Frontal cortex (tissue), 4 donors: ENCODE measurements at places on chromosomes 3 and 15. TPM values are rescaled to one million over a fixed set of nuclear protein-coding genes. Genes with fewer than 3 reads are reported as not detected.

The CPN2 gene
- not detected for total RNA-seq

DNA sequence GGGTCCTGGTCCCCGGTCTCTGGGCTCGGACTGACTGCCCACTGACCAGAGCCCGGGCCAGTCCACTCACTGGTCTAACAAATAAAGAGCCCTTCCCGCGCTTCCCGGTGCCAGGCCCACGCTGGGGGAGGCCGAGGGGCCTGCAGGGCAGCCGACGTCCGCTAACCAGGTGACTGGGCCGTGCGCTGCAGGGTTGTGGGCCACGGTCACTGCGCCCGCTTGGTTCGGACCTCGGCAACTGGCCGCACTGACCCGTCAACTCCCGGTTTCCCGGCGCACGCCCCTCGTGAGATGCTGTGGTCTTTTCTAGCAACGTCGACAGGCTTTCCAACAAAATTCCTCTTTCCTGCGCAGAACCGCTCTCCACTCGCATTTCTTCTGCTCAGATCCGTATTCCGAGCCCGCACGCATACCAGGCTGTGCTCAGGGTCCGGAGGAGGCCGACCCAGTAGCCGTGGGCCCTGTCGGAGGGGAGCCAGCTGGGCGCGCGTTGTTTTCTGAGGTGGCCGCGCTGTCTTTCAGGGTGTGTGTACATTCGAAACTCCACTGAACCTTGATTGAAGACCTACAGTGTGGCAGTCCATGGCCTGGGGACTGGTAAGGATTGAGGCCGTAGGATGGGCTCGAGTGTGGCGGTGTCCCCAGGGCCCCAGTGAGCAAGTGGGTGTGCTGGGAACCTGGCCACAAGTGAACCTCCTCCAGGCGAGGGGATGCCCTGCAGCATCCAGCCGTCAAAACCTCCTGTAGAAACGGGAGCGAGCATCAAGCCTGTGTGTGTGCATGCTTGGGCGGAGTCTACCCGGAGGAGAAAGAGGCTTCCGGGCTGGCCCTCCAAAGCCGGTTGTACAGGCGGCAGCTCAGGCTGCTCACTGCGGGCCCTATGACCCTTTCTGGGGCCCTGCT lies 875 bp upstream of the NT5DC2 start:
- DNase-seq = peak; percentile 37

- no peak for DNase-seq
Measured at GRCh38 chr15:60116456-60117089, 112.5 kb downstream of the FOXB1 start.

DNA sequence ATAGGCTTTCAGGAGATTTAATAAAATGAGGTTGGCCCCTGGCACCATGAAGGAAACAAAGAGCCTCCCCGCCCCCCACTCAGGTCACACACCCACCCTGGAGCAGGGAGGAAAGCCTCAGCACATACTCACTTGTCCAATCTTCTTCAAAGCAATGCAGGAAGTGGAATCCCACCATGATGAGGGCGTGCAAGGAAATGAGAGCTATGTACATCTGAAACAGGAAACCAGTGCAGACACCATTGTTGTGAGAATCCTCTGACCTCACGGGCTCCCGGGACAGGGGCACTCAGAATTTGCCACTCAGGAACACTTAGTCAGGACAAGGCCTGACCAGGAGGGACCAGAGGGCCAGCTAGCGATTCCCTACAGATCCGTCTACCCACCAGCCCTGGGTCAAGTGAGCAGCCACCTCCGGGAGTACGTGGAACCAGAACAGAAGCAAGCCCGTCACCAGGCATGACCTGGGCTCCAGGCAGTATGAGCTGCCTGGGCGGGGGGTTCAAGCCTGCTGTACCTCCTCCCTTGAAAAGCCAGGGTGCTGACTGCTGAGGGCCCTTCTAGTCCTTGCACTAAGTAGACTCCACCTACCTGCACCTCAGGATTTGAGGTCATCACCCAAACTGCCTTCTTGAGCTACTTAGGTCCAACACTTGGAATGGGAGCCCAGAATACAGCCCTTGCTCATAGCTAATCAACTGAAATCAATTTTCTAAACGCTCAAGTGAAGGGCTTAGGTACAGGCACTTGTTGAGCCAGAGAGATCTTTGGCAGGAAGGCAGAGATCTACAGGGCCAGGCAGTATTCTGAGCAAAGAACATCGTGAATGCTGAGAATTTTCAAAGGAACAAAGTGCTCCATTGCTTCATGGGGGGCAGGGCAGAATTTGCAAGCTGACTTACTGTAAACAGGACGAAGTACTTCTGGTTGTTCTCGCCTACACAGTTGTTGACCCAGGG lies 42.7 kb downstream of the ZDHHC3 start:
- no peak for DNase-seq

The MUC13 gene
- not detected for total RNA-seq

- DNase-seq = no peak
Measured at GRCh38 chr15:50340416-50340815, 14.6 kb downstream of the GABPB1 start.

GRCh38 chr3:13528217-13528867 lies 20.6 kb upstream of the FBLN2 start:
- no peak for DNase-seq

DNA sequence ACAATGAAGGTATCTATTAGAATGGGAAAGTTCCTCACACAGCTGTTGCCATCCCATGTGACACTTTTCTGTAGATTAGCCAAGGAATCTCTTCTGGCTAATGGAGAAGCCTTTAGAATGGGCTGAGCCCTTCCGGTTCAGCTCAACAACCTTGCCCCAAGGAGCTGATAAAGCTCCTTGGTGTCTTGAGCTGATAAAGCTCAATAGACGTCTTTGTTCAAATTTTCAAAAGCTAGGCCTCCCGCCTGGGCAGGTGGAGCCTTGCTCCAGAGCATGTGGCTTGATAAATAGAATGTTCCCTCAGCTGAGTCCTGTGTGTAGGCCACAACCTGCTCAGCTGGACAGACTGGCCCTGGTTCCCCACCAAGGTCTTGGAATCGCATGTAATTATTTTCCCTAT lies 7.2 kb upstream of the BNIP2 start:
- DNase-seq = no peak

- no peak for DNase-seq
Measured at GRCh38 chr3:107100573-107100972, 276.7 kb upstream of the CCDC54 start.

GRCh38 chr3:114095796-114096195 lies 39.3 kb downstream of the QTRT2 start:
- DNase-seq = no peak

The CTXN2 gene
- total RNA-seq = 0.82 TPM

The RNF7 gene
- total RNA-seq = 39.9 TPM

GRCh38 chr3:58052373-58053273 lies 44.4 kb downstream of the FLNB start:
- peak; percentile 36 for DNase-seq

- DNase-seq = no peak
Measured at GRCh38 chr3:188979248-188979647, 192.5 kb upstream of the TPRG1 start.

DNA sequence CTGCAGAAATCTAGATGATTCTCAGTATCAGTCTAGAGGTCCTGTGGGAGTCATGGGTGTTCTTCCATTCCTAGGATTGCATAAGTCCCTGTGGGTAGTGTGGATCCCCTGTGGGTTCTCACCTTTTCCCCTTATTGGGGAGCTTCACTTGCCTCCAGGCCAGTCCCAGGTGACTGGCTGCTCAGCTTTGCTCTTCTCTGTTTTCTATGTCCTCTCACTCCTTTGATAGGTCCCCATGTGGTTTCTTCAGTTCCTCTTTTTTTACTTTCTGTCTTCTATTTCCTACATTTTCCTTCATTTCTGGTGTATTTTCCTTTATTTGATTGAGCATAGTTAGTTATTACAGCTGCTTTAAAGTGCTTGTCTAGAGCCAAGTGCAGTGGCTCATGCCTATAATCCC lies 10.9 kb downstream of the TEX55 start:
- no peak for DNase-seq

The C3orf62 gene
- 6.5 TPM for total RNA-seq

DNA sequence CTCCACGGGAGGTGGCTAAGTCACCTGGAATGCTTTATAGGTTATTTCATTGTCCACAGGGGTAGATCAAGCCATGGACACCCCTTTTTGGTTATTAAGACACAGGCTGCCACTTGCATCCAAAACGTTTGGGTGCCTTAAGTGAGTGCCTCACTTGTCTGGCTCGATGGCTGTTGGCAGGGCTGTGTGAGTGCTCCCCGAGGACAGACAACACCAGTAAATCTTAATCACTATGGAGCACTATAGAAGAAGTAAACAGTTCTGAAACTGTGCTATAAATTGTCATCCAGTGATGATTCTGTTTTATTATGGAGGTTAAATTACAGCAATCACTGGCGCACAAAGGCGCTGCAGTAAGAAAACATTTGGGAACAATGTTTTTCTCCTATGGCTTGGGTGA lies 215.5 kb downstream of the CACNA2D3 start:
- no peak for DNase-seq

The GABRR3 gene
- total RNA-seq = not detected

DNA sequence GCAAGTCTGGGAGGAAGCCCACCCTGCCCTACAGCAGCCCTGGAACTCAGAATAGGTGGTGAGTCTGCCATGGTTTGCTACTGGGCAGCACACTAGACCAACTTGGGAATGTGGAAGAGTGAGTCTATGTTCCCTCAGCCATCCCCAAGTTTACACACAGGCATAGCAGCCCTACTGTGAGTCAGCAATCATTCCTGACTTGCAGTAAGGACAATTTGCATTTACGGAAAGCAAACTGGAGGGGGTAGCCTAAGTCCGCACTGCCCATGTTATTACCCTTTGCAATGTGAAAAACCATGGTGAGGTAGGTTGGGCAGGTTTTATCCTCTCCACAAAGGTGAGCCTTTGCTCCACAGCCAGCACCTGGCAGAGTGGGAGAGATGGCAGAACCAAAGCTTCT lies 4.6 kb downstream of the TCTA start:
- no peak for DNase-seq

GRCh38 chr15:74543583-74543982 lies 2.6 kb downstream of the ARID3B start:
- no peak for DNase-seq

- no peak for DNase-seq
Measured at GRCh38 chr15:44207643-44208042, 12.6 kb upstream of the FRMD5 start.

DNA sequence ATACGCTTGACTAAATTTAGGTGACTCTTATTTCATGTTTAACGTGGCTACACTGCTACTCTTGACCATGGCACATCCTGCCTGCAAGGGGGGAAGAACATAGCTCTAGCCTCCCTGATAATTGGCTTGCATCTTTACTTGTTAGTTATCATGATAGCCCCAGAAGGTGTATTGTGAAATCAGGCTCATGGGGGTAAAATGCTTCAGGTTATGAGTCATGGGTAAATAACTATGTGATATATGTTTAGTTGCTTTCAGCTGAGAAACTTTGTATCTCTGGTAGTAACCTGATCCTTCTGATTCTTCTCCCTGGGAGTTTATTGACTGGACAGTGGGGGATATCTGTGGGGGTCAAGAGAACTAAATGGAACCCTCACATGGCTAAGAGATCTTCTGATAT lies 660.8 kb upstream of the UBE2E2 start:
- no peak for DNase-seq

The SERPINI2 gene
- 0.41 TPM for total RNA-seq

The AHSG gene
- not detected for total RNA-seq

The CTXND1 gene
- 0.41 TPM for total RNA-seq
